Subcutaneous adipose tissue (tissue), 4 donors: ENCODE measurements at places on chromosomes 3 and 15. TPM values are rescaled to one million over a fixed set of nuclear protein-coding genes. Genes with fewer than 3 reads are reported as not detected.

Gene CLRN1
- total RNA-seq, result not detected

Gene NTRK3
- total RNA-seq, result 13.5 TPM

Gene C3orf22
- total RNA-seq, result not detected

Gene UROC1
- total RNA-seq, result not detected

Gene BLOC1S6
- total RNA-seq, result 96.9 TPM

Gene PCLAF
- total RNA-seq, result not detected

Gene NDUFB5
- 103 TPM for total RNA-seq

Gene ADAMTS17
- 5.3 TPM for total RNA-seq

Gene PLA2G4E
- total RNA-seq, result not detected

Gene UTS2B
- total RNA-seq, result 1.3 TPM
